ENCODE measurements at places on chromosomes 3 and 15. TPM values are rescaled to one million over a fixed set of nuclear protein-coding genes. Genes with fewer than 3 reads are reported as not detected.
A peak's percentile ranks its signal among the peaks of the same experiment; 100 is the strongest.

The A4GNT gene
- not detected for polyA plus RNA-seq

DNA sequence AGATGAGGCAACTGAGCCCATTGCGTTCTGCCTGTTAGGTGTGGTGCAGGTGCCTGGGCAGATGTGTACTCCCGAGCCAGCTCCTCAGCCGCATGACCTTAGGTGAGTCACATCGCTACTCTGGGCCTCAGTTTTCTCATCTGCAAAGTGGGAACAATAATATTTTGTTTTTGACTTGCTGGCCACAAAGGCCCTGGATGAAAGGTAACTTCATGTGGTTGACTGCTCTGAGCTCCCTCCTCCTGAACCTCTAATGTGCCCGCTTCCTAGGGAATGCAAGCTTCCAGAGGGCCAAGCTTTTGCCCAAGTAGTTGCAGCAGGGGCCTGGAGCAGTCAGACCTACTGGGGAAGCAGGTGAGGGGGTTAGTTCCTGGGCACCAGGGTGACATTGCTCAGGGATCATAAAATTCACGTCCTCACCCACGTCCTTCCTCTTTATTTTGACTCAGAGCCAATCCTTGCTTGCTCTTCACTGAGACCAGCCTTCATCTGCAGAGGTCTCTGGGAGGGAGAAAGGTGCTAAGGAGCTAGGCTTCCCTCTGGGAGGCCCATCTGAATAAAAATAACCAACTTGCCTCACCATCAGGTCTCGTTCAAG lies 149.0 kb upstream of the TLE3 start:
- no peak for DNase-seq

DNA sequence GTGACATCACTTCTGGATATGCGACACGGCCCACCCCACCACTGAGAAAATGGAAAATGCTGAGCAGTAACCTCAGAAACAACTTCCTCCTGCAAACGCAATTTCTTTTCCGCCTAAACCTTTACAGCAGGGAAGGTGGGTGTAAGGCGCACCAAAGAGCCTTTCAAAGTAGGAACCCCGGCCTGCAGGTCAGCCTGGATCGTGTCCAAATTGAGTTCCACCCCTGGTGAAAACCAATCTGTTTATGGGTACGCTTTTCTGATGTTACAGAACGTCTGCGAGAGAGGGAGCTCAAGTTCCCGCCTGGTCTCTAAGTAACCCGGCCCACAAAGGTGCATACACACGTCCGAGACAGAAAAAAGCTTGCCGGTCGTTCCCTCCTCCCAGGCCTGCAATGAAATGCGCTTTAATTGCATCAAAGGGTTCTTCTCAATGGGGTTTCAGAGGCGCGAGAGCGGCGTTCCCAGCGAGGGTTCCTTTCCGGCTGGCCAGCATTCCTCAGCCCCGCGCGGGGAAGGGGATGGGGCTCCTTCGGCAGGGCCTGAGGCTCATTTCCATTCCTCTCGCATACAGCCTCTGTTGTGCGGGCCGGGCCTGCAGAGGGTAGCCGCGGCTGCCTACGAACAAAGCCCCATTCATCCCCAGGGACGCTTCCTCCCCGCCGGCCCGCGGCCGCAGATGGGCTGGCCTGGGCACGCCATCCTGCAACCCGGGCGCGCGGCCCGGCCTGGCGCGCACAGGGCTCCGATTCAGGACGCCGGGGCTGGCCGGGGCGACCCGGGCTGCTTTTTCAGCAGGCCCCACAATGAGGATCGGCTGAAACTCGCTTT lies 138.1 kb downstream of the TMCO5A start:
- DNase-seq = peak; percentile 78

GRCh38 chr15:58546635-58547627 lies 115.1 kb downstream of the LIPC start:
- peak; percentile 89 for DNase-seq

The ISL2 gene
- 0.88 TPM for polyA plus RNA-seq

DNA sequence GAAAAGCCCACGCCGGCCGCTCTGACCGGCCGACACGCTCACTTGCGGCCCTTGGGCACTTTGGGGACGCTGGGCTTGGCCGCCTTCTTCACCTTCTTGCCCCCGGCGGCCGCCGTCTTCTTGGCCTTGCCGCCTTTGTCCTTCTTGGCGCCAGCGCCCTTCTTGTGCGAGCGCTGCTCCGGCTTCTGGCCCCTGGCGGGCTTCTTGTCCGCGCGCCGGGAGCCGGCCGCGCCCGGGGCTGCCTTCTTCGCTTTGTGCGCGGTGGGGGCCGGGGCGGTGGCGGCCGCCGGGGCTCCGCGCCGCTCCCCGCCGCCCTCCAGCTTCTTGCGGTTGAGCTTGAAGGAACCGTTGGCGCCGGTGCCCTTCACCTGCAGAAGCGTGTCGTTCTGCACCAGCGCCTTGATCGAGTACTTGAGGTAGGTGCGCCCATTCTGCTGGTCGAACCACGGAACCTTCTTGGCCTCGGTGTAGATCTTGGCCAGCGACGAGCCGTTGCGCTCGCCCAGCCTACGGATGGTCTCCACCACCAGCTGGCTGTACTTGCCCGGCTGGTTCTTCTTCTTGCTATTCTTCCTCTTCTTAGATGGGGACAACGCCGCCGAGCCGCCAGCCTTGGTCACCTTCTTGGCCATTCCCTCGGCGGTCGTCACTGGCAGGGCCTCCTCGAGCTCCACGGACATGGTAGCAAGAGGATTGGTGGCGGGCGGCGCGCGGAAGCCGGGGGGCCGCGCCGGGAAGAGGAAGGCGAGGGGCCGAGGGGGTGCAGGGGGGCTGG lies 36.7 kb downstream of the HMCES start:
- DNase-seq = peak; percentile 38

DNA sequence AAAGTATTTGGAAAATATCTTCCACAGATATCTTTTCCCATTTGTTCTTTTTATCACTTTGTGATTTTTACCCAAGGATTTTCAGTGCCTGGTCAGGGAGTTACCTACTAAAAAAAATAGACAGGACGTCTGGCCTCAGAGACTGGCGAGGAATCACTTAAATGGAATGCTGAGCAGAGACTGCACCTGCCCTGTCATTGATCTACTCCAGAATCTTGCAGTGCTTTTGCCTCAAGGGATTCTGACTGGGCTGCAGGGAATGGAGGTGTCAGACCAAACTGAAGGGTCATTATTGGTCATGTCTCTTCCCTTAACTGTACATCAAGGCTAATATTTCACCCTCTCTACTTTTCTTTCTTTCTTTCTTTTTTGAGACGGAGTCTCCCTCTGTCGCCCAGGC lies 12.1 kb upstream of the RYR3 start:
- DNase-seq = no peak

GRCh38 chr3:48609088-48610005 lies at the start of gene UQCRC1:
Gene UQCRC1, minus strand, starts transcription at chr3:48609646. Its CDS starts 26 bp downstream, at chr3:48609620.
- DNase-seq = peak; percentile 92

DNA sequence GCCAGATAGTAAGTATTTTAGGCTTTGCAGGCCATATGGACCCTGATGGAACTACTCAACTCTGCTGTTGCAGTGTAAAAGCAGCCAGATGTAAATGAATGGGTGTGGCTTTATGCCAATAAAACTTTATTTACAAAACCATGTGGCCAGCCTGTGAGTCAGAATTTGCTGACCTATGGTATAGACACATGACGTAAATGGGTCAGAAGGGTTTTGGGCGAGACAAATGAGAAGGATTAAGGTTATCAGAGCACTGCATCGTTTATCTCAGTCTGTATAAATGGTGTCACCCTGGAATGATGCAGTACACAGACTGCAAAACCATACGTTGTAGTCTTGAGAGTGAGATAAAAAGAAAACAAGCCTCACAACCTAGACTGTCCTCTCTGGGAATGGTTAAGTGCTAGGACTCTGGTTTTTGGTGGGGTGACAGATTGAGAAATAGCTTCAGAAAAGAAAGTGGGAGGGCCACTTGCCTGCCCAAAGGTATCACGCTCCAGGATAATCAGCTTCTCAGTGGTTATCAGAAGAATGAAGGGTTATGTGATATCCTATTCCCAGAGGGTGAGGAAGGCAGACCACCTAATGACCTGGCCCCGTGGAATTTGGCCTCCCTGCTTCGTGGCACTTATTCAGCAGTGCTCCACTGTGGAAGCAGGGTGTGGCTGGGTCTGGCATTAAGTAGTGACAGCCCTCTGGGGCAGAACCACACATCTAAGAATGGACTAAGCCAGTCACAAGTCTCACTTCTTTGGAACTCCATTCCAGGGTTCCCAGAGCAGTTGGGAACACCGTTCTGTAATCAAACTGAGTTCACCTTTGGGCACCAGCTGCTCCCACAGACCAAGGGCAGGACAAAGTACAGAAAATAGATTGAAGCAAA lies 46.1 kb downstream of the ABHD5 start:
- DNase-seq = no peak

The PEX11A gene
- polyA plus RNA-seq = 31.8 TPM

GRCh38 chr3:184789314-184789998 lies 22.5 kb upstream of the VPS8 start:
- no peak for DNase-seq

DNA sequence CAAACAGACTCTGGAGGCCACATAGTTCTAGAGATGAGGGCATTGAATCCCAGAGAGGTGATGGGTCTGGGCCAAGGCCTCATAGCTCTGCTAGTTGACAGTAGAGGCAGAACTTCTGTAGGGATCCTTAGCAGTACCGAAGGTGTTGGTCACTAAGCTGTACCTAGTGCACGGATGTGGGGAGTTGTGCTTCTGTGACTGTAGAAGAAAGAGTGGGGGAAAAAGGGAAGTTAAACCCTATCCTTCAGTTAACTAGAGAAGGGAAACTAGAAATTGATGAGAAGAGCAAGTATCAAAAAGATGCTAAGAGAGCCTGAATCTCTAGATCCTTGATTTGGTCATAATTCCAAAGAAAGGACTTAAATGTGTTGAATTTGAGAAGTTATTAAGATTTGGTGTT lies 186.7 kb downstream of the NFKBIZ start:
- no peak for DNase-seq

The DCLK3 gene
- polyA plus RNA-seq = 8.1 TPM

DNA sequence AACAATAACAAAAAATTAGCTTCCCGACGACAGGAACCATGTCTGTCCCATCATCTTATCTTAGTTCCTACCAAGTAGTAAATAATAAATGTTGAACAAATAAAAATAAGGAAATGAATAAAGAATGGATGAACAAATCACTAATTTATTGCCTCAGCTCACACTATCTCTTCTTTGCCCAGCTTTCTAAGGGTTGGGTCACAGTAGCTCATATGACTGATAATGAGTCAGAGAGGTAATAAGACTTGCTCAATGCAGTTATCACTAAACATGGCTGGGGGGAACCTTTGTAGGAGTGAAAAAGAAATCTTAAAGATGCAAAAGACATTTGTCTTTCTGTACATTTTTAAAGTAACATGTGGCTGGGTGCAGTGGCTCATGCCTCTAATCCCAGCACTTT lies 182.2 kb downstream of the WDR76 start:
- no peak for DNase-seq

DNA sequence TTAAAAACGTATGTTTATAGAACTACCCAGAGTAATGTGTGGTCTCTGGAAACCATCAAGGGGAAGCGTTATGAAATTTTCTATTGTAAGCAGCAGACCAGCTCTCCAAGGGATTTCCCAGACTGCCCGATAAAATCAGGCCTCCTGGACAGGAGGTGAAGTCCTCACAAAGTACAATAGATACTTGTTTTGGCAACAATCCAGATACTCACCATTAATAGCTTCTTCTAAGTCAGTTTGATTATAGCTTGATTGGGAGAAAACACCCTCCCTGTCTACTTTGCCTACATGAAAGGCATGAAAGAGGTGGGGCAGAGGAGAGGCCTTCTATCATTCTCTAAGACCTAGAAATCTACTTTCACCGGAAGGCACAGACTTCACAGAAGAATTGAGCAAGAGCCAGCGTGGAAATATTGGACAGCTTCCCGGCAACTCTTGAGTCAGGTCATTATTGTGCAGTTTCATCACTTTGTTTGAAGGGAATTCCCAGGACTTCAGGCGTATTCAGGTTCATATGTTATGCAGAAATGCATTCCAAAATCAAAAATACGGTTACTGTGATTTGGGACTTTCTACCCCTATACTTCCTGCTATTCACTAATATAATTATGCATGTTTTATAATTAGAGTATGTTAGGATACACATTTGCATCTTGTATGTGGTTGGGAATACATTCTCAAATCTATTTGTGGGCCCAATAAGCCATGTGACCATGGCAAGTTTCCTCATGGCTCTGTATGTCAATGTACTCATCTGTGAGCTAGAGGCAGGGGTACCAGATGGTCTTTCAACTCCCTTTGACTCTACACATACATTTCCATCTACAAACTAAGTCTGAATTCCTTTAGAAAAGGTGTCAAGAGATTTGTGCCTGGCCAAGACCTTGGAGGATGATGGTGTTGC lies 103.5 kb downstream of the CD47 start:
- DNase-seq = peak; percentile 92

- DNase-seq = no peak
Observed at GRCh38 chr3:29978036-29978435, 628.4 kb upstream of the TGFBR2 start.

DNA sequence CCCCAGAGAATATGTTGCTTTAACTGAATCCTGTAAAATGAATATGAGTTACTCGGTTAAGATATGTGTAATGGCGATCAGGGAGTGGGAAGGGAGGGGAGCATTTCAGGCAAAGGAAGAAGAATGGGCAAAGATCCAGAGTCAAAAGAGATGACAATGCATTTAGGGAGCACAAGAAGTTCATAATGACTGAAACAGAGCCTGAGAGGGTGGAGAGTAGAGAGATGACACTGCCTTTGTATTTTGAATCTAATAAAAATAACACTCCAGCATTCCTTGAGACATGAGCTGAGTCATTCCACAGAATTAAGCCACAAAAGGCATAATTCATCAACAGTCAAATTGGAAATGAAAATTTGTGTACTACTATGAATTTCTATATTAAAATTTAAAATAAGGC lies 105.3 kb upstream of the PEX5L start:
- no peak for DNase-seq

- DNase-seq = no peak
Observed at GRCh38 chr3:192042116-192042515, 581.2 kb downstream of the PYDC2 start.

DNA sequence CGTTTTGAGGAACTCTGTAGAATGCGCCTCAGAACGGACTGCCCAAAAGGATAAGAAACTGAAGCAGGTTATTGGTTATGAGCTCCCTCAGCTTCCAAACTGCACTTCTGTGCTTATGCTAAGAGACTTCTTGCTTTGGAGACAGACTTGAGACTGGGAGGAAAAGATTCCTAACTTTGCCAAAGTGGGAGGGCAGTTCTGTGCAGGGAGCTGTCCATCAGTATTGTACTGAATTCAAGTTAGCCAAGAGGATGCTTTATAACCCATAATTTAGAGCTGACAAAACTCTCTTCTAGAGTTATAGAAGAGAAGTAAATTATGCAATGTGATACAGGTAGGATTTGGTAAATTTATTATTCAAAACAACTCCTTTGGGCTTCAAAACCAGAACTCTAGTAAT lies 519.8 kb upstream of the GBE1 start:
- DNase-seq = no peak

The CHDH gene
- polyA plus RNA-seq = 13.5 TPM

The PPP2R3A gene
- 12.2 TPM for polyA plus RNA-seq

Data from testis (tissue), 5 donors.